ENCODE measurements at places on chromosomes 11 and 22.

DNA sequence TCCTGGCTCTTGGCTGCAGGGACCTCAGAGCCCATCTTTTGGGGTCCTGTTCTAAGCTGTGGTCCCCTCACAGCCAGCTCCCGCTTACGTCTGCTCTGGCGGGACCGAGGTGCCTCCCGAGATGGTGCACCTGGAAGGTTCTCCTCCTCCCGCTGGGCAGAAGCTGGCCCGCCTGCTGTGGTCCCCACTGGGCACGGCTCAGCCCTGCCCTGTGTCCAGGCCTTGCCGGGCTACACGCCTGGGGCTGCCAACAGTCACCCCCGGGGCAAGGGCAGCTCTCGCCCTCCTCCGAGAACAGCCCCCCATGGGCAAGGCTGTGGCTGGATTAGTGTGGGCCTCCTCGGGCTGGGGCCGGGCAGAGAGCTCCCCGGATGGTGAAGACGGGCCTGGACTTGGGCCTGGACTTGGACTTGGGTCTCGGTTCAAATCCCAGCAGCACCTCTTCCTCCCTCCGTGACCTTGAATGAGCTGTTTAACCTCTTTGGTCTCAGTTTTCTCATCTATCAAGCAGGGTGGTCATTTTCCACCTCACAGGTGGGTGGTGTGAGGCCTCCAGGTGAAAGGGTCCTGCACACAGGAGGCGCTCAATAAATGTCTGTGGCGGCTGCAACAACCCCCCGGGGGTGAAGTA is 998 bp downstream of the BAIAP2L2 start:
- DNase-seq = no peak

GRCh38 chr22:32800994-32801536 is 440 bp upstream of the TIMP3 start:
- DNase-seq = no peak

DNA sequence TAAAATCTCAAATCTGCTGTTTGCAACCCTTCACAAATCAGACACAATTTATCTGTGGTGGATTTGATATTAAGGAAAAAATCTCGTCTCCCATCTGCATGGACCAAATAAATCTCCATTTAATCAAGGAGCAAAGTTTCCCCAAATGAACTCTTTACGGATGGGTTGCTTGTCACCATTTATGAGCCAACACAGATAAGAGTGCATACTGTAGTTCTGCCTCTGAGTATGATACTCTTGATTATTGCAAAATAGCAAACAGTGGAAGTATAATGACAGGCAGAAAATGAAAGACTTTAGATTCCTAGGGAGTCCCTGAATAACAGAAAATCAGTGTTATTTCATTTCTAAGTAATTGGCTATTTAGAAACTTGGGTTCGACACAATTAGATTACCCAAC is 1395.9 kb downstream of the FAM181B start:
- DNase-seq = no peak

DNA sequence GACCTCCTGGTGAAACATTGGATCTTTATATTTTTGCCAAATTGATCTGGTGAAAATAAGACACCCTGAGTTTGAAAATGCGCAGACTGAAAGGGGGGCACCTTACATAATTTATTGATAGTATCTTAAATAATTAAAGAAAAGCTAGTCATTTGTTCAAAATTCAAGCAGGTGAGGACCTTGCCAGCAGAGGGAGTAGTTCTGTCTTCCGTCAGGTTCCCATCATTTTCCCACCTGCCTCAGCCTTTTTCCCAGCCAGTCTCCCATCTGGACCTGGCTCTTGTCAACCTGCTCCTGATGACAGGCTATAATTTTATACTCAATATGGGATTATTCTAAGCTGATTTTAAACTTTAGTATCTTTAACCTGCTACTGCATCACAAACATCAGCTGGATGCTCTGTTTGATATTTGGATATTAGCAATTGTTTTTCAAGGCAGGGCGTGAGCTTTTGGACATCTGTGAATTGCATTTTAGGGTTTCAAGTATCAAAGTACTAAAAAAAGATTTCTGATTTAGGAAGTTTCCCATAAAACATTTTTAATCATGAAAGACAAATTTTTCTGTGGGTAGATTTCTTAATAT is 132.0 kb downstream of the ELP4 start:
- DNase-seq = no peak

GRCh38 chr11:74641289-74641688 is 48.9 kb downstream of the POLD3 start:
- DNase-seq = no peak

DNA sequence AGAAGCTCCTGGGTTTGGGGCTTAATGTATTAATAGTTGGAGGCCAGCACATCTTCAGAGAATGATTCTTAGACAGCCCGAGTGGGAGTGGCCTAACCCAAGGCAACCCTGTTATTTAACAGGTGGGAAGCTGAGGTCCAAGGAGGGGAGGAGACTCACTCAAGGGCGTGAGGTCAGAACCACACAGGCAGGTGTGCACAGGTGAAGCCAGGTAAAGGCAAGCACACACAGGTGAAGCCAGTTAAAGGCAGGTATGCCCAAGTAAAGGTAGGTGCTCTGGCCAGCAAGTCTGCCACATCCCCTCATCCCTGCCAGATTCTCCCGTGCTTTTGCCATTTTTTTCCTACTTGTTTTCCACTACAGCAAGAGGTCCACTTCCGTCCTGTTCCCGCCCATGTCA is 2.9 kb upstream of the SHANK2 start:
- DNase-seq = no peak

GRCh38 chr22:36365020-36365411 is 22.8 kb downstream of the MYH9 start:
- peak; percentile 65 for DNase-seq

- no peak for DNase-seq
Measured at GRCh38 chr22:32979606-32980005, 78.6 kb downstream of the SYN3 start.

DNA sequence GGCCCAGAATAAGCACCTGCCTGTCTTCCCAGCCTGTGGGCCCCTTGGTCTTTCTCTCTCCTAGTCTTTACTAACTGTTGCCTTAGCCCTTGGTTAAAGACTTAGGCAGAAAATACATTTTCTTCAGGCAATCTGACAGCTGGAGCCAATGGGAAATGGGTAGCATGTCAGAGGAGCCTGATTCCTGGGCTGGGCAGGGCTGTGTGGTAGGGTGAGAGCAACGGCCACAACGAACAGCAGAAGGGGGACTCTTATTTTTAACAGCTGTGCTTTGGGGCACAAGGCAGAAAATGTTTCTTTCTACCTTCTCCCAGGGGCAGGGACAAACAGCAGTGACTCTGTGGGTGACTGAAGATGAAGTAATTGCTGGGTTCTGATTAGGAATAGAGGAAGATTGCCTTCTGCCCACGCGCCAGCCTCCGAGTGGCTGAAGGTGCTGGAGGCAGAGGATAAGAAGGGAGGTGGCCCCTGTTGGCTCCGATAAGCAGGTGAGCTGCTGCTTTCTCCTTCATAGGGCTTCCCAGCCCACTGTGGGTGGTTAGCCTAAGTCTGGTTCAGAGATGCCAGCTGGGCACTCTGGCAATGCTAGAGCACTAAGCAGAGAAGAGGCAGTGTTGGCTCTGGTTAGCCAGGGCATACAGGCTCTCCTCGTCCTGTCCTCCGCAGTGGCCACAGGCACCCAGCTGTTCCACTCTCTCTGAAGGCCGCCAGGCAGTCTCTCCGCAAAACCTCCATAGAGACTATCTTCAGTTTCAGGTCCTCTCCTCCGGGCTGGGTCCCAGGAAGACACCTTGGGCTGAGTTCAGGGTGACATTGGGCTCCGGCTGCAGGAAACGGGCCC is 1.5 kb downstream of the YPEL4 start:
- no peak for DNase-seq

- DNase-seq = no peak
Measured at GRCh38 chr22:40671369-40671768, 7.9 kb upstream of the MCHR1 start.

DNA sequence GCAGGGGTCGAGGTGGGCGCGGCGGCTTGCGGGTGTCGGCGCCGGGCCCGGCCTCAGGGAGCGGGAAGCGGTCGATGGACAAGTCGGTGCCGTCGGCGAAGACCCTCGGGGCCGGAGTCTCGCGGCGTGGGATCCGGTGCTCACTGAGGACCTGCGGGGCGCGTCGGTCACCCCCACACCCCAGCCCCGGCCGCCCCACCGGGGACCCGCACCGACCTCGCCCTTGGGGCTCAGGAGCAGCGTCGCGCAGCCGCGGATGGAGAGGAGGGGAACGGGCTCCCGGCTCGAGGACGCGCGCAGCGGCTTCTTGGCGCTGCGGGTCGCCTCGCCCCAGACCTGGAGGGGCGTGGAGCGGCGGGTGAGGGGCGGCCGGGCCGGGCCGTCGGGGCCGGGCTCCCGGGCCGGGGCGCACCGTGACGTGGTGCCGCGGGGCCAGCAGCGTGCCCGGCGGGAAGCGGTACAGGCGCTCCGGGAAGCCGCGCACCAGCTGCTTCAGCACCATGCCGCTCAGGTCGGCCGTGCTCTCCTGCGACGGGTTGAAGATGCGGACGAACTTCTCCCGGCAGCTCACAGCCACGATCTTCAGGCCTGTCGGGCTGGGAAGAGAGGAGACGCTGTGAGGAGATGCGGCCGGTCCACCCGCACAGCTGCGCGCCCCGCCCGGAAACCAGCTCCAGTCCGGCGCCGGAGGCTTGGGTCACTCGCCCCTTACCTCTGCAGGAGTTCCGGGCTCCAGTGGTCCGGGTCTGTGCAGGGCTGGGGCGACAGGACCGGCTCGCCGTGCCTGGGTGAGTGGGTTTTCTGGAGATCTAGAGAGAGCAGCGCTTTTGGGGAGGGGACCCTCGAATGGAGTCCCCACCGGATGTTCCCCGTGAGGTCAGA is 4.5 kb downstream of the LMNTD2 start:
- DNase-seq = no peak

GRCh38 chr11:127627629-127628457 is 627.3 kb upstream of the KIRREL3 start:
- DNase-seq = no peak

GRCh38 chr11:58525037-58525614 is 17.2 kb upstream of the OR5B21 start:
- DNase-seq = no peak

Data from stimulated activated CD8-positive, alpha-beta memory T cell treated with anti-CD3 and anti-CD28 coated beads, Interleukin-7, amount 100 ng/mL, for 1 hour (primary cell).